ENCODE measurements at places on chromosomes 16 and 17. TPM values are rescaled to one million over a fixed set of nuclear protein-coding genes. Genes with fewer than 3 reads are reported as not detected.

DNA sequence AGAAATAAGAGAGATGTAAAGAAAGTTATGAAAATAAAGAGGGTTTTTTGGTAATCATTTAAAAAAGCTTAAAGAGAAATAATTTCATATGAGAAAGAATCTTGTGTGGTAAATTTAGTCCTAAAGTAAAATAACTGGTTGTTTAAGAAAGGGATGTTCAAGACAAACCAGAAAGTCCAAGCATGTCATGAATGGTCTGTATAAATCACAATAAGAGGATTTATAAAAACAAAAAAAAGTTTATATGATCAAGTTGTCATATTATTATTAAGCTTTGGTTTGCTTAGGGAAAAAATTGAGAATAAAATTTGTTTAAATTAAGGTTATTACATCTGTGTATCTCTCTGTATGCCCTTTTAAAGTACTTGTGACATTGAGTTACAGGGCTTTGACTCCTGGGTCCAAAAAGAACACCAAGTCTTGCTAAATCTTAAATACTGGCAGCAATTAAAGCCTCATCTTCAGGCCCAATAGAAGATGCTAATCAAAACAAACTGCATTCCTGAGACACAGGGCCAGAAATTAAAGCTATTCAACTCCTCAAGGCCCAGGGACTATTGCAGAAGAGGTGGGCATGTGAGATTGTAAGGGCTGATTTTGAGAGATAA, 15.6 kb upstream of the TRIM25 start:
- no peak for DNase-seq

- DNase-seq = no peak
Observed at GRCh38 chr16:11032000-11032921, 87.9 kb downstream of the CLEC16A start.

GRCh38 chr17:67279115-67279514, 34.1 kb upstream of the HELZ start:
- DNase-seq = no peak

Gene RAB37
- 0.66 TPM for total RNA-seq

DNA sequence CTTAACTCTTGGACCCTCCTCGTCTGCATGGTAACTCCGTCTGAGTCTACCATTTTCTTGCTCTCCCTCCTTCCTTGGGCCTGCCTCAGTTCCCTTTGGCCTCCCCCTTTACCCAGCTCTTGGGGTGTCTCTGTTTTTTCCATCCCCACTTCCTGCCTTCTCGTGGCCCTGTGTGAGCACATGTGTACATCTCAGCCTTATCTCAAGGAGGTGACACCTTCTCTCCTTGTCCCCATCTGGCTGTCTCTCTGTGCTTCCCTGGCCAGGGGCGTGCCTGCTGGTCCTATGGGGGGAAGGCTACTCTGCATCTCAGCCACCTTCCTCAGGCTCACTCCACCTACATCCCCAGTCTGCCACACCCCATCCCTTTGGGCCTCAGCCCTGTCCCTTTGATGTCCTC, 6.6 kb downstream of the CTF1 start:
- DNase-seq = no peak

DNA sequence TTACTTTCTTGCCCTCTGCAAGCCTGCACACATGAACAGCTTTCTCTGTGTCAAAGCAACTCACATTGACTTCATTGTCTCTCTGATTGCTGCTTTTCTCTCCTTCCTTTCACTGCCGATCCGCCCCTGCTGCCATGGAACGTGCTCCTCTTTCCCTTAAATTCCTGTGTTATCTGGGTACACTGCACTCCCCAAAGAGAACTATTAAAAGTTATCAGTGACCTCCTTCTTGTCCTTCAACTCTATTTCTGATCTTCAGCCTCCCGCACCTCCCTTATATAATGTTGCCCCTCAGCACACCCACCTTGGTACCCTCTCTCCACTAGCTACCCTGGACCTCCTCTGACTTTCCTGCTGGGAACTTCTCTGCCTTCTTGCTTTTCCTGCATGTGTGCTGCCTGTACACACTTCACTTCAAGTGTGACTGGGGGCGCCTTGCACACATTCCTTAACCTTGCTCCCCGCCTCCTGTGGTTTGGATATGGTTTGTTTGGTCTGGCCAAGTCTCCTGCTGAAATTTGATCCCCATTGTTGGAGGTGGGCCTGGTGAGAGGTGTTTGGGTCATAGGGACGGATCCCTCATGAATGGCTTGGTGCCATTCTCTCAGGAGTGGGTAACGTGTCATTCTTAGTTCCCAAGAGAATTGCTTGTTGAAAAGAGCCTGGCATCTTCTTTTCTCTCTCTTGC, 26.7 kb upstream of the PMP22 start:
- DNase-seq = no peak

- no peak for DNase-seq
Observed at GRCh38 chr17:41420134-41420533, 4.3 kb downstream of the KRT37 start.

Gene SLC16A5
- not detected for total RNA-seq

DNA sequence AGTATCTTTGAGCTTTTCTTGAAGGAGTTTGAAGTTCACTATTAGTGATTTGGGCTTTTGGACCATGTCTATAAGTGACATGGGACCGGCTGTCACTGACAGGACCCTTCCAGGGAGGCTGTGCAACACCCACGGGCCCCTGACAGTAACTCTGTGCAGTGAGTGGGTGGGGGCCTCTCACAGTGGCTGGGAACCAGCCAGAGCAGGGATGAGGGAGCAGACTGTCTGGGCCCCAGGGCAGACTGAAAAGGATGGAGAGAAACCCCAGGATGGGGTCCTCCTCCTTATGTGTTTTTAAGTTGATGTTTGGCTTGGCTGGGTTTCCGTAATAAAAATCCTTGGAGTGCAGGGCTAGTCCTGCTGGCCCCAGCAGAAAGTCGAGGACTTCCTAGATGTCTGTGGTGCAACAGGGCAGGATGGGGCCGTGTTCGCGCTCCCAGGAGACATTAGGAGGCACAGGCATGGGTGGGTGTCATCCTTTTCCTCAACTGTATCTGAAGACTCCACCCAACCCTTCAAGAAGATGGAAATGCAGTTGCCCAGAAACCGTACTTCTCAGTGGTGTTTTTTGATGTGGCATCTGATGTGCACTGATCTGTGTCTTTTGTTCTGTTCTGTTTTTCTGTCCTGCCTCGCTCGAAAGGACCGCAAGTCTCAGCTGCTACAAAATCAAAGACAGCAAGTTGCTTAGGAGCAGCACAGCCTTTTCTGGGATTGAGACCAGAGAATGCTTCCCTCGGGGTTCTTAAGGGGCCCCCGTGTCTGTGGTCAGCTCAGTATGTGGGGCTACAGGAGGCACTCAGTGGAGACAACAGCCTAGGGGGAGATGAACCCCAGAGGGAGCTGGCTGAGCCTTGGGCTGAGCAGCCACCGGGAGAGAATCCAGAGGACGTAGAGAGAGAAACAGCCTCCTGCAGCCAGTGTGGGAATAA, 24.2 kb downstream of the PLD6 start:
- no peak for DNase-seq

DNA sequence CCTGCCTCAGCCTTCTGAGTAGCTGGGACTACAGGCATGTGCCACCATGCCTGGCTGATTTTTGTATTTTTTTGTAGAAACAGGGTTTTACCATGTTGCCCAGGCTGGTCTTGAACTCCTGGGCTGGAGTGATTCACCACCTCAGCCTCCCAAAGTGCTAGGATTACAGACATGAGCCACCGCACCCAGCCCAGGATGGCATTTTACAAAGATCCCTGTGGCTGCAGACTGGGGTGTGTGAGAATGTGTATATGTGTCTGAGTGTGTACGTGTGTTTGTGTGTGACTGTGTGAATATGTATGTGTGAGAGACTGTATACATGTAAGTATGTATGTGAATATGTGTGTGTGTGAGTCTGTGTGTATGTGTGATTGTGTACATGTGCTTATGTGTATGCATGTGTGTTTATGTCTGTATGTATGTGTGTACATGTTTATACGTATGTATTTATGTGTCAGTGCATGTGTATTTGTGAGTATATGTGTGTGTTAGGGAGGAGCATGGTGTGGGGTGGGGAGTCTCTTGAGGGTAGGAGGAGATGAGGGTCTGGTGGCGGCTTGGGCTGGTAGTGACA, 17.0 kb downstream of the RPTOR start:
- no peak for DNase-seq

Gene AKAP1
- total RNA-seq = 35.1 TPM

DNA sequence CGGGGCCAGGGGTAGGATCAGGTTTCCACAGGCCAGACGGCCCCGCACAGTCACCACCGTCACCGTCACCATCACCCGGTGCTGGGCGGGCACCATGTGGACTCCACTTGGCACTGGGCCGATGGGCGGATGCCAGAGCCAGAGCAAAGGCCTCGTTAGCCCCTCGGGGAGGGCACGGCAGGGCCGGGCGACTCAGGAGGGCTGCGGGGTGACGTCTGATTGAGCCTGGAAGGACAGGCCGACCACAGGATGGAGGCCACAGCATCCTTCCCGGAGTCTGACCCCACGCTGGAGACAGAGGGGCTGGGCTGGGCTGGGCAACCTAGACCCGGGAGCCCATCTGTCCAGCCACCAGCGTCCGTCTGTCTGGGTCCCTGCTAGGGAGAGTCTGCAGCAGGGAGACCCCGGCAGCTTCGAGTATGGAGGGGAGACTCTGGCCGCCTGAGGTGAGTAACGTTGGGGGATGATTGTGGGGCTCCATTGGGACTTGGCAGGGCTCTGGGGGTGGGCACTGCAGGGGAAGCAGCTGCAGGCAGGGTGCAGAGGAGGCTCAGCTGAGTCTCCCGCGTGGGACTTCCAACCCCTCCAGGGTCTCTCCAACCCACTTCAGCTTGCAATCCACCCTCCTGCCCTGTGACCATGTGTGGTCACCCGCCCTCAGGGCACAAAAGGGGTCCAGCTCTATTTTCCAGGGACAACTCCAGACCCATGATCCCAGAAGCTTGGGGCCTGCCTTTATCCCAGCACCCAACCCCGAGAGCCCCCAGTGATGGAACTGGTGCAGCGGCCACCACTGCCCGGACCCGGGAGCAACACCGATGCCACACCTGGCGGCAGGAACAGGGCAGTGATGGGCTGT, 22.6 kb downstream of the SLC25A10 start:
- DNase-seq = no peak

DNA sequence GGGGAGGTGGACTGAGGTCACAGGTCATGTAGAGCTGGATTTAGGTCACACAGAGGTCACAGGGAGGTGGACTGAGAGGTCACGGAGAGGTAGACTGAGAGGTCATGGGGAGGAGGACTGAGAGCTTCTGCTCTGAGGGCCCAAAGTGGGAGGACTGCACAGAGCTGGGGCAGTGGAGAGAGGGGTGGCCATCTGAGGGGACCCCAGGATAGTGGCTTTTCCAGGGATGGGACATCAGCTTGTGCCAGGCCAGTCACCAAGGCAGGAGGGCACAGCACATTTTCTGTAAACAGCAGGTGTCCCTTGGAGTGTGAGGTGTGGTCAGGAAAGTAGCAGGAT, 26.1 kb upstream of the JPT2 start:
- DNase-seq = no peak

Gene KRTAP9-2
- total RNA-seq = not detected

- no peak for DNase-seq
Observed at GRCh38 chr17:12099412-12099811, 78.7 kb downstream of the MAP2K4 start.

- peak; percentile 88 for DNase-seq
Observed at GRCh38 chr17:48671697-48672171, 45.6 kb upstream of the HOXB9 start.

Gene EIF3CL
- 47.9 TPM for total RNA-seq

Gene DECR2
- total RNA-seq = 12.5 TPM

Gene SPN
- not detected for total RNA-seq

Data from SK-MEL-5 (cell line).